ENCODE measurements at places on chromosomes 13 and 19. TPM values are rescaled to one million over a fixed set of nuclear protein-coding genes. Genes with fewer than 3 reads are reported as not detected.

GRCh38 chr13:51584731-51585672, 740 bp downstream of the WDFY2 start:
- peak; percentile 93 for DNase-seq
- H3K4me1 ChIP-seq = peaks cover 44% of the 10 kb centered on the region
- peaks cover 5% of the 10 kb centered on the region for H3K27me3 ChIP-seq
- peaks cover 4% of the 10 kb centered on the region for H3K36me3 ChIP-seq

GRCh38 chr13:99208185-99208584, 7.5 kb downstream of the UBAC2 start:
- H3K4me1 ChIP-seq = peaks cover 69% of the 10 kb centered on the region
- DNase-seq = no peak
- H3K36me3 ChIP-seq = peaks cover 68% of the 10 kb centered on the region

Gene MED16
- 61.1 TPM for total RNA-seq

- H3K4me1 ChIP-seq = peaks cover 11% of the 10 kb centered on the region
- peak overlapping the region; percentile 19 for H3K4me3 ChIP-seq
- H3K36me3 ChIP-seq = no peaks in the 10 kb centered on the region
- peaks cover 39% of the 10 kb centered on the region for H3K27me3 ChIP-seq
These were observed 673 bp downstream of the TEAD2 start for GRCh38 chr19:49361438-49362047.

GRCh38 chr19:16445238-16446107, 26.3 kb downstream of the EPS15L1 start:
- no peak for DNase-seq
- no peak overlapping the region for H3K4me3 ChIP-seq
- H3K4me1 ChIP-seq = peaks cover 38% of the 10 kb centered on the region
- no peaks in the 10 kb centered on the region for H3K27me3 ChIP-seq
- peaks cover 20% of the 10 kb centered on the region for H3K36me3 ChIP-seq
- peak overlapping the region; percentile 9 for H3K27ac ChIP-seq

DNA sequence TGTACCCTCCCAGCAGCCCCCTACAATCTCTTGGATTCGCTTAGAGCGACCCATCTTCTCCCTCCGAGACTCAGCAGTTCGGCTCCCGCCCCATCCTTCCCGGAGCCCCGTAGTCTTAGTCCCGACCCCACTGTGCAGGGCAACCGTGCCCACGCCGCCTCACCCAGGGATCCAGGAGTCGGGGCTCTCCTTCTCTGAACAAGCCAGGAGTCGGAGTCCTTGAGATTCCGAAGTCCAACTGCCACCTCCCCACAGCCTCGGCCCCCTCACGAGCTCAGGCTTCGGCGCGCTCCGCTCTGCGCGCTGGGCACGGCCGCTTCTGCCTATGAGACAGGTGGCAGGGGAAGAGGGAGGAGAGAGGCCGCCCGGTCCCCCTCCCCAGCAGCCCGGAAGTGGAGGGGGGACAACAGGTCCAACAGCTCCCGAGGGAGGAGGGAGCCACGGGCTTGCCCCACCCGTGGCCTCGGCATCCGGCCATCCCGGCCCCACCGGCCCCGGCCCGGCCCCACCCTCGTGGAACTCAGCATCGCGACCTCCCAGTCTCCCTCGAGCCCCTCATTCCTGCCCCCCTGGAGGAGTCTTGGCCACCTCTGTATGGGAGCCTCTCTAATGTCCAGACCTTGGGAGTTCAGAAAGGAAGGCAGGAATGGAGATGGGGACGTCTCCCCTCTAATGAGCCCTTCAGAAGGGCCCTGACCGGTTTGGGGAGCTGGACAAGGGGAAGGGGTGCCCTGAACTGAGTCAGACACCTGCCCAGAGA, at the start of gene PHLDB3:
Gene PHLDB3, minus strand, starts transcription at position 321 of the 760 bp plus-strand sequence. CDS start 628 bp downstream, outside the sequence.
- DNase-seq = peak; percentile 85
- H3K4me3 ChIP-seq = peak within 1 kb of the TSS; percentile 93
- H3K27ac ChIP-seq = peak within 1 kb of the TSS; percentile 94

DNA sequence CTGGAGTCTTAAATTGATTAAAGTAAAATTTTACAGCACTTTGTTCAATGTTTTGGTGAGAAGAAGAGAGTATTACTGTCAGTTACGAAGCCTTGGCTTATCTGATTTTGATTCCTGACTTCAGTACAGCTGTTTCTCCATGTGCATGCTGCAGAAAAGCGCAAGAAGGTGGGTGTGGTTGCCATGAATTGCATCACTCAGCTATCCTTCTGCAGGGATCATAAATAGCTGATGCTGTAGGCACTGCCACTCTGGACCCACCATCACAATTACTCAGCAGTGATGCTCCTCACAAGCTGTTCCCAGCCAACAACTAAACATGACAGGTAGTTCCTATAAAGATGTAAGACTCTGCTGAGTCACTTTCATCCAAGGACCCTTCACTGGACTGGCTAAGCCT, 321.2 kb downstream of the IRS2 start:
- no peaks in the 10 kb centered on the region for H3K4me1 ChIP-seq
- no peak overlapping the region for H3K4me3 ChIP-seq
- H3K27me3 ChIP-seq = no peaks in the 10 kb centered on the region
- no peaks in the 10 kb centered on the region for H3K36me3 ChIP-seq

Gene ZNF14
- 4.8 TPM for total RNA-seq

DNA sequence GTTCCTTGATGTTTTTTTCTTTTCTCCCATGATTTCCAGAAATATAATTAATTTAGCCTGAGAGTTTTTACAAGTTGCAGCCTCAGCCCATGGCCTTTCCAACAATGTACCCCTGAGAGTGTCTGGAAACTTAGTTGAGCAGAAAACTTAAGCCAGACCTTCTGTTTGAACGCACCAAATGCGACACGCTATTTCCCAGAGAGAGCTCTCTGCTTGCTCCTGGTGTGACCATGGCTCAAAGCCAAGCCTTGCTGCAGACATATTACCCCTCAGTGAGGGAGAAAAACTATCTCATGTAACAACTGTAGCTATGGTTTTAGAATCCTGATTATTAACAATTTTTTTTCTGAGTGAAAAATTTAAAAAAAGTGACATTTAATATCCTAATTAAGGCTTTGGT, 1204.5 kb upstream of the SLC10A2 start:
- no peaks in the 10 kb centered on the region for H3K4me1 ChIP-seq
- DNase-seq = no peak
- H3K4me3 ChIP-seq = no peak overlapping the region
- no peaks in the 10 kb centered on the region for H3K27me3 ChIP-seq
- H3K36me3 ChIP-seq = no peaks in the 10 kb centered on the region

Gene CDX2
- total RNA-seq = not detected

Gene TECR
- total RNA-seq = 108 TPM

Gene TMEM238
- 9.7 TPM for total RNA-seq

GRCh38 chr19:18729933-18730530, 46.6 kb downstream of the CRTC1 start:
- peaks cover 2% of the 10 kb centered on the region for H3K4me1 ChIP-seq
- no peak for DNase-seq
- H3K4me3 ChIP-seq = no peak overlapping the region
- H3K27ac ChIP-seq = no peak overlapping the region
- no peaks in the 10 kb centered on the region for H3K27me3 ChIP-seq

DNA sequence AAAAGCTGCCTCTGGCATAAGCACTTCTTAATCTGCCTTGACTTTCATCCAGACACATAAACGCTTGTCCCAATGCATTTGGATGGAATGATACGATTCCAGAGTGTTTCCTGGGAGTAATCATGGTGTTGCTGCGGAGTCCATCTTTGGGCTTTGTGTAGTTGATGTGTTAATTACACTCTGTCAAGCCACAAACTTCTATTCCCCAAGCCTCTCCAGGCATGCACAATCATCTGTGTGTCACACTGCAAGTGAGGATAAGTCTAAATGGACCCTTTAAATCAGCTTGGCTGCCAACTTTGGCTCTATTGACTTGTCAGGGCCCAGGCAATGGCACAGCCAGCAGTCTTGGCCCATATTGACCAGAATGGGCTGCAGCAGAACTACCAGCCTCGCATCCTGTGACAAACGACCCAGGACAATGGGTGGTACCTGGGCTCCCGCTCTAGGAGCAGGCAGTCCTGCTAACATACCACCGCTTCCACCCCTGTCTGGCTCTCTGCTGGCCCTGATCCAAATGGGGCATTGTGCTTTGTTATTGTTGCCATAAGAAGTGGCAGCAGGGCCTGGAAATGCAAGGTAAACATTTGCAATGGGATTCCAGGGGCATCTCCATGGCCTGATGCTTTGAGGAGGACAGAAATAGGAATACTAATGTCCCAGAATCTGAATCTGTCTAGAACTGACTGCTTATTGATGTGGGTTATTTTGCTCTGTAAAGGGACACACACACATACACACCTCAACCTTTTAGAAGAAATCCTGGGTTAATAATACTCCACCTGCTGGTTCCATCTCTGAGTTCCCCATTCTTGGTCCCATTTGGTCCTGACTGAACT, 127.2 kb downstream of the DNAJC15 start:
- H3K4me1 ChIP-seq = no peaks in the 10 kb centered on the region
- no peaks in the 10 kb centered on the region for H3K36me3 ChIP-seq
- DNase-seq = no peak
- no peak overlapping the region for H3K27ac ChIP-seq

DNA sequence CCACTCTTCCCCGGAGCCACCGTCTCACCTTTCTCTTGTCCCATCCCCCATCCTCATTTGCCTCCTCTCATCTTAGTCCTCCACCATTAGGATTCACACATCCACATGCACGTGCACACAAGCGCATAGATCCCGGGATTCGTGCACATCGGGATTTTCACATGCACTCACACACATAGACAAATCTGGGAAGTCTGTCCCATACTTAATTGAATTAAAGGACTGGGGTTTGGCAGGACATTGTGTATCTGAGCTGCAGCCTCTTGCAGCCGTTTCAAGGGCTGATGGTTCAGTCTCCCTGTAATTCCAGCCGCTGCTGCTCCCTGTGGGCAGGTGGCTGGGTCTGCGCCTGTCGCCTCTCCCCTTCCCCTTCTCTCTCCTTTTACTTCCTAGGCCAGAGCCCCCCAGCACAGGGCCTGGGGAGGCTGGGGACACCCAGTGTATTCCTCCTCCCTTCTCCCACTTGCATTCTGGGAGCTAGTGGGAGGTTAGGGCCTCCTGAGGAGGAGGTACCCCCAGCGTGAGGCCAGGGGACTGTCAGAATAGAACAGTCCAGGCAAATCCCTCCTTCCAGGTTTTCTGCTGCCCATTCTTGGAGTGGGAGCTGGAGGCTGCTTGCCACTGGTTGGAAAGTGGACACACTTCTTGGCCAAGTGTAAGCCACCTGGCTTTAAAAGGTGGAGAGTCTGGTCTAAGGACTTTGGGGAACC, 43.6 kb downstream of the LYL1 start:
- H3K27ac ChIP-seq = no peak overlapping the region
- peaks cover 29% of the 10 kb centered on the region for H3K27me3 ChIP-seq
- H3K4me3 ChIP-seq = no peak overlapping the region

DNA sequence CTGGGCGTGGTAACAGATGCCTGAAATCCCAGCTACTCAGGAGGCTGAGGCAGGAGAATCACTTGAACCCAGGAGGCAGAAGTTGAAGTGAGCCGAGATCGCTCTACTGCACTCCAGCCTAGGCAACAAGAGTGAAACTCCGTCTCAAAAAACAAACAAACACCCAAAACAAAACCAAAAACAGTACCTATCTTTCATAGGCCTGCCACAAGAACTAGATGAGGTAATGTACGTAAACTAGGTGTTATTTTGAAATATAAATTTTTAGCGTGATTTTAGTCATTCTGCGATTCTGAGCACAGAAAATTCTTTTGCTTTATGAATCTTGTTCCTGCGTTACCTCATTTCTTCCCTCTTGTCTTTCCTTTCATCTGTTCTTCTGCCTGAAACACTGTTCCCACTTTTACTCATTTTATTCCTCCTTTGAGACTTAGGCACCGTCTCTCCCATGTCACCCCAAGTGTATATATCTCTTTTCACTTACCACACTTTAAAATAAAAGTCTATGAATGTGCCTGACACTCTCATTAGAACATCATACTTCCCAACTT, 238.2 kb upstream of the HTR2A start:
- no peaks in the 10 kb centered on the region for H3K36me3 ChIP-seq
- no peaks in the 10 kb centered on the region for H3K27me3 ChIP-seq
- no peak overlapping the region for H3K27ac ChIP-seq
- no peak for DNase-seq

Gene SIGLEC10
- 2.3 TPM for total RNA-seq

DNA sequence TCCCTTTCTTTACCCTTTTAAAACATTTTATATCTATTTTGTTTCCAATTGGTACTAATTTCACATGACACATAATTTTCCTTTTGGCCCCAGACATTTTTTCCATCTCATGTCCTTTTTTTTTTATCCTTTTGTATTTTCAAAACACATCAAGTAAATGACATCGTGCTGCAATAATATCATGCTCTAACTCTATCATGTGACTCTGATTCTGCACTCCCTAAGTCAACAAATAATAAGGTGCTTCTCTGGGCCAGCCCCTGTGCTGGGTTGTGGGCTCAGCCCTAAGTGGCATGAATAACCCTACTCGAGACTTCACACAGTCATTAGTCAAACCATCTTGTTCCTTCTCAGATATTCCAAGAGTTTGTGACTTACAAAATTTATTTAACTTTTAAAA, 21.7 kb downstream of the NALCN start:
- no peaks in the 10 kb centered on the region for H3K36me3 ChIP-seq
- H3K4me1 ChIP-seq = no peaks in the 10 kb centered on the region
- no peak overlapping the region for H3K4me3 ChIP-seq
- H3K27me3 ChIP-seq = no peaks in the 10 kb centered on the region
- no peak for DNase-seq
- no peak overlapping the region for H3K27ac ChIP-seq

- peaks cover 36% of the 10 kb centered on the region for H3K27me3 ChIP-seq
- peaks cover 6% of the 10 kb centered on the region for H3K36me3 ChIP-seq
- peak overlapping the region; percentile 83 for H3K4me3 ChIP-seq
- peaks cover 22% of the 10 kb centered on the region for H3K4me1 ChIP-seq
These were observed 692 bp downstream of the RGS9BP start for GRCh38 chr19:32676186-32676894.

- no peak for DNase-seq
- H3K27me3 ChIP-seq = peaks cover 11% of the 10 kb centered on the region
- H3K4me1 ChIP-seq = no peaks in the 10 kb centered on the region
- no peak overlapping the region for H3K4me3 ChIP-seq
- H3K27ac ChIP-seq = no peak overlapping the region
- H3K36me3 ChIP-seq = no peaks in the 10 kb centered on the region
These were observed 8.7 kb downstream of the WTIP start for GRCh38 chr19:34490141-34490766.

DNA sequence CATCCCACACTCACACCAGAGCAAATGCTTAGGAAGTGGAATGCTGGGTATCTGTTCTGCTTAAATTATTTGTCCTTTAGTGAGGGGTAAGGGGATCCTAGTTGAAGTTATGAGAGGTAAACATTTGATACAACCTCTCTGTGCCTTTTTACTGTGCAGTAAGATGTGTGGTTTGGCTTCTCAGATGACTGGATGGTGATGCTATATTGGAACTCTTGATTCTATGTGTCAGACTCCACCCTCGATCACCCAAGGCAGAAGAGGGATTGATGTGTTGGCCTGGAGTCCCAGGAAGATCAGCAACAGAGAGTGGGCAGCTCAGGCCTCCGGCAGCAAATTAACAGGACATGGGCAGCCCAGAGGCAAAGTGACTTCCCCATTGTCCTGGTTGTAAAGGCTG, 66.7 kb downstream of the SIPA1L3 start:
- no peaks in the 10 kb centered on the region for H3K4me1 ChIP-seq
- peaks cover 3% of the 10 kb centered on the region for H3K36me3 ChIP-seq
- no peak overlapping the region for H3K4me3 ChIP-seq
- peak overlapping the region; percentile 45 for H3K27ac ChIP-seq
- H3K27me3 ChIP-seq = no peaks in the 10 kb centered on the region
- no peak for DNase-seq
